ENCODE measurements at places on chromosomes 6 and 20. TPM values are rescaled to one million over a fixed set of nuclear protein-coding genes. Genes with fewer than 3 reads are reported as not detected.

- no peak for DNase-seq
Measured at GRCh38 chr20:38649275-38649891, 47.8 kb downstream of the ARHGAP40 start.

GRCh38 chr6:143325379-143326140, 124.9 kb downstream of the ADAT2 start:
- no peak for DNase-seq

DNA sequence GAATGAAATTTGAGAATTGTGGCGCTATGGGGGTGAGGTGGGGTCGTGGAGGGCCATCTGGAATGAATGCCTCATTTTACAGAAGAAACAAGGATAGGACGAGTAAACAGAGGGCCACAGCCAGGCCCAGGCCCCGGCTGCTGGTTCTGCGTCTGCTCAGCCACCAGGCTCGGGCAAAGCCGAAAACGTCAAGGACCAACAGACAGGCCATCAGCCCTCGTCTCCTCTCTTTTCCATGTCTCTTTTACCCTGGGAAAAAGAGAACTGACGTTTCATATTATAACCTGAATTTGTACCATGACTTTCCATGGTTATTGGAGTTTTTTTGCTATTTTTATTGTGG, 212.4 kb upstream of the ARID1B start:
- DNase-seq = no peak

GRCh38 chr6:137957471-137957870, 90.4 kb downstream of the TNFAIP3 start:
- no peak for DNase-seq

GRCh38 chr20:36606158-36607066, 833 bp downstream of the RAB5IF start:
- no peak for DNase-seq

DNA sequence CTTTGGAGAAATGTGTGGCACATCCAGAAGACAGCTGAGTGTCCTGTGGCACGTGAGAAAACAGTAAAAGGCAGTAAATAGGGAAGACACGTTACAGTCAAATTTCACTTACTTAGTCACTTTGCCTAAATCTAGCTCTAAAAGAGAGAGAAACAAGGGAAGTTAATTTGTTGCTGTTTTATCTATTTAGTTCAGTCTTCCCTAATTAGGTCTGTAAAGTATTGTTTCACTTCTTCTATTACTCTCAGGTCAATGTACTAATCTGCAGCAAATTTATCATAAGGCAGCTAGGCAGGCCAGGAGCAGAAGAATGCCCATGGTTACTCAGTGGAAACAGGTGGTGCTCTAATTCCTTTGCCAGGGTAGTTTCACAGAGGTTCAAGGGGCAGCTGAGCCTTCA, 124.3 kb upstream of the CNR1 start:
- no peak for DNase-seq

DNA sequence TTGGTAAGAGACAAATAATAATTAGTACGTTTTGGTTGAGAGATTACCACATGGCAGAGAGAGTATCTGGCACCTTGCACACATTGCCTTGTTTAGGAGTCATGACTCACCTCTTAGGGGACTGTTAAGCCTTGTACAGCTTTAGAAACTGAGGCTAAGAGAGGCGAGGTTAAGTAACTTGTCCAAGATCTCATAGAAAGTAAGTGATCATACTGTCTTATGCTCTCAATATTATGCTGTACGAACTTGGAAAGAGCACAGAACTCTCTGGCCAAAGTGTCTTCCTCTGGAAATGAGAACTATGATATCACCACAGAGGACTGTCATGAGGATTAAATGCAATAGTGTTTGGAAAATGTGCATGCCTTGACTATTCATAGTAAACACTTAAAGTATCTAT, 249.0 kb downstream of the UTRN start:
- DNase-seq = no peak

DNA sequence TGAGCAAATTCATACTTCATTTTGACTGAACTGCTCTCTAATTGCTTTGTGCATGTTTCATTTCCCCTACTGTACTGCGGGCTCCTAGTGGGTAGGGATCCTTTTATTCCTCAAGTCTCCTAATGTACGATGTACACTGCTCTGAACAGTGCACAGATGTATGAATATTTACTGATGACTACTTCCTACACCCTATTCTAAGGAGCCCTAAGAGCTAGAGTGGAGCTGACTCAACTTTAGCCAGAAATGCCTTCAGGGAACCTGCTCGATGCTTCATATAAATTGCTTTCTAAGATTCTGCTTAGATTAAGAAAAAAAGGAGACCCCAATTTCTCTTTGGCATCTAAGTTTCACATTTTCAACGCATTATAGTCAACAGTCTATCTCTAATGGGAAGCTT, 47.6 kb upstream of the SPDEF start:
- DNase-seq = no peak

GRCh38 chr20:42150230-42150629, 532.1 kb upstream of the CHD6 start:
- no peak for DNase-seq

- DNase-seq = no peak
Measured at GRCh38 chr6:84526631-84527030, 237.8 kb downstream of the TBX18 start.

DNA sequence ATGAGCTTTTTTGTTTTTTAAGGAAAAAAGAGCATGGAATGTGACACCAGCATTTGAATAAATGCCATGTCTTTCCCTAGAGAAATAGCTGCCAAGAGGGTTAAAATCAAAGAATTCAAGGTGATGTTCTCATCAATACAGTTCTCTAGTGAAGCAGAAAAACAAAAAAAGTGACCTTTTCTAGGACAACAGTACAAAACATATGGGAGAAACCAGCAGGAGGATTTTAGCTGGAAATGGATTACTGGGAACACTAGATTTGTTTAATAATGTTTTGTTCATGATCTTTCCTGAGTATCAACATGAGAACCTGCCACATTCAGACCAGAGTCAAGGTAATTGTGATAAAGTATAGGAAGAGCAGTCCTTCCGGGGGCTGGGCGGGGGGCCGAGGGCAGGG, 372.2 kb downstream of the LMBRD1 start:
- DNase-seq = no peak

- no peak for DNase-seq
Measured at GRCh38 chr20:57526087-57526884, 1.3 kb upstream of the CTCFL start.

- DNase-seq = no peak
Measured at GRCh38 chr6:2818593-2818992, 23.1 kb downstream of the SERPINB1 start.

GRCh38 chr20:4415281-4415680, 306.4 kb upstream of the PRND start:
- no peak for DNase-seq

DNA sequence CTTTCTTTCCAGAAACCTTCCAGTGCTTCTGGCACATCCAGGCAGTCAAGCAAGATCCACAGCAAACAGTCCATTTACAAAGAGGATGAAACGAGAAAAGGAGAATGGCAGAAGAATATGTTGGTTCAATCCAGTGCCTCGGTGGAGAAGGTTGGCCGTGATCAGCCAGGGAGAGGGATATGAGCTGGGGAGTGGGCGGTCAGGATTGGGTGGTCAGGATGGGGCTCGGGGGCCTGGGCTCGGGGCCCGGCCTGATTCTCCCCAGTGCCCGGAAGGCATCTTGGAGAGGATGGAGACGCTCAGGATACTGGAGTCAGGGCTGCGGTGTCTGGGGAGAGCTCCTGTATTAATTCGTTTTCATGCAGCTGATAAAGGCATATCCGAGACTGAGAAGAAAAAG, 61.3 kb downstream of the EFCAB8 start:
- DNase-seq = no peak

- DNase-seq = no peak
Measured at GRCh38 chr20:50098259-50098658, 14.7 kb downstream of the UBE2V1 start.

- DNase-seq = no peak
Measured at GRCh38 chr20:58568483-58569240, 53.5 kb upstream of the APCDD1L start.

DNA sequence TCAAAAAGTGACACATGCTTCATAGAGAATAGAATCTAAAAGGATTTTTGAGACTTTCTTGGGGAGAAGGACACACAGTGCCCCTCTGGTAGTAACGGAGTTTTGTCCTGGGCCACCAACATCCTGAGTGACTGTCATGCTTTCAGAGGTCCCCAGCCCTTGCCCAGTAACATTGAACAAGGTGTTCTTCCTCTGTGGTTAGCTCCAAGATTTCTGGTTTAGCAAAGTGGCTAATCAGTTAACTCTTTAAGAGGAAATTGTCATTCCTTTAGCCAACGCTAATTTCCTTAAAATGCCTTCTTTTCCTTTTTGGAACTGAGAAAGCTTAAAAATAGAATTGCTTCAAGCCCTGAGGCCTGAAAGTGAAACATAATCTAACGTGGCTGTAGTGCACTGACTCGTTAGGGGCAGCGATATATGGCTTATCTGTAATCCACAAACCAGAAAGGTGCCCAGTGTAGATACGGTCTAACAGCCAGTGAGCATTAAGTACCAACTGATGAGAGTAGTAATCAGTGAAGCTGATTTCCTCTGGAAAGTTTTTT, 7.8 kb downstream of the E2F3 start:
- no peak for DNase-seq

DNA sequence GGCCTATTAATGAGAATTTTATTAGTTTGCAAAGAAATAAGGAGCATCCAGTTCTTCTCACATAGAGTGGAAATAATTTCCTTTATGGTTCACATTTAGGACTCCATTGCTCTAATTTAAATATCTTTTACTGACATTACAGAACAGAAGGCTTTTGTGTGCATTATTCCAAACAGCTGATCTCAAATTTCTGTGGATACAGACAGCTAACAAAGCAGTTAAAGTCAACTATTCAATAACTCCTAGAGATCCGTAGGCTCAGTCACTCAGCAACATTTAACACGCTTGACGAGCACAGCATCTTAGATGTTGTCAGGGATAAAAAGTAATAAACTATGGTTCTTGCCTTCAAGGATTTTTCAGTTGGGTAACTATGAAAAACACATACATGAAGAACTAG, 305.8 kb upstream of the SYNCRIP start:
- DNase-seq = no peak

GRCh38 chr6:82906489-82906888, 159.2 kb downstream of the UBE3D start:
- no peak for DNase-seq

DNA sequence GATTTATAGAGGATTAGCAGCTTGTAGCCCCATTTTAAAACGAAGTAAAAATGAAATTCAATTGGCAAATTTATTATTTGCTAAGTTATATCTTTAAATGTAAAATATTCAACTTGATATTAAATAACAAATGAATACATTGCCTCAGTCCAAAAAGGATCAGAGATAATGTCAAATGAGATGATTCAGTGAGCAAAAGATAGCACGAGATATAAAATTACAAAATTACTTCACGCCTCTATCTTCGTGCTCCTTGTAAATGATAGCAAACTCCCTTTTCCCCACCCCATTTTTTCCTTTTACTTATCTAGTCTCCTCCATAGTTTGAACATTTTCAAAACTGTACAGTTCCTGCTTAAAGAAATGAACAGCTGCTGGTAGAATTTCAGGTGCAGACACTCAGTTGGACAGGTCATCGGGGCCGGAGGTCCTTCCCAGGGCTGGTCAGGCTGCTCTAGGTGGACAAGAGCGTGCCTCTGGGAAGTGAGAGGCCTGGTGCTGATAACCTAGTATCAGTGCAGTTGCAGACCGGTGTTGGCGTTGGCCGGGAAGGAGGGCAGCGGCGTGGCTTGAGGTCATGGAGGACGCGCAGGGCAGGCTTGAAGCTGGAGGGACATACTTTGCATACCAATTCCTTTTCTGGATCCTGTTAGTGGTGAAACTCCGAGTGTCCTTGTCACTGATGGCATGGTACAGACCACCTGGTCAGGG, 83.9 kb downstream of the CDC5L start:
- no peak for DNase-seq

DNA sequence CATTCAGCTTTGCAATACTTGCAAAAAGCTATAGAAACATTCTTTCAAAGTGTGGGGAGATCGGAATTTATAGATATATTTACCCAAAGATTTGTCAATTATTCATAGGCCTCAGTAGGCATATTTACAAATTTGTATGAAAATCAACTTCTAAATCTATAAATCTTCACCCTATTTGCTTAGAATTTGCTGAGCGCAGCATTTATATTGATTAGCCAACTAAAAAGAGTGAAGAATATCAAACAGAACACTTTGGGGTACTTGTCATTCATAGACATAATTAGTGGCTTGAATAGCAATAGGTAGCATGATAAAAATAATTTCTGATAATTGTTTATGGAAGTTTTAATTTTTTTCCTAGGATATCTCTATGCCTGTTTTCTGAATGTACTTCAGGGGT, 244.5 kb upstream of the SLC35B3 start:
- DNase-seq = no peak

DNA sequence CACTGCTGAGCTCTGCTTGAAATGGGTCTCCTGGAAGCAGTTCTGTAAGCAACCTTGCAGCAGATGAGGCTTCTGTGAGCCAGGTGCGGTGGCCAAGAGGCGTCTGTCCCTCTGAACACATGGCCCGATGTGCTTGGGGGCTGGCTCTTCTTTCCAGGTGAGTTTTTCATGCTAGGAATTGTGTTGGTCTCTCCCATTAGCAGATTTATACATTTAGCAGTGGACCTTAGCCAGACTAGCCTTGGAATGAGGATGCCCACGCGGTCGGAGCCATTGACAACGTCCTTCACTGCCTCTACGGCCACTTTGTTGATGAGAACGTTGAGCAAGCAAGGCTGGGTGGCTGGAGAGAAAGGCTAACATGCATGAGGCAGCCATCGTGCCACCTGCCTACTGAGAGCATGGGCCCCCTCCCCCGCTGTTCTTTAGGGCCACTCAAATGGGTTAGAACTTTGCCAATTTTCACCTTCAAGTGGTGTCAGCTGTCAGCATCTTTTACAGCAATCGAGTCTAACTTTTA, 33.5 kb downstream of the ERMARD start:
- DNase-seq = peak; percentile 56

- no peak for DNase-seq
Measured at GRCh38 chr6:111478749-111479148, 4.3 kb downstream of the REV3L start.

- DNase-seq = no peak
Measured at GRCh38 chr6:31780507-31781243, 3.5 kb upstream of the VWA7 start.

PPP1R3D gene
- 8.3 TPM for total RNA-seq

LRRC1 gene
- 25.3 TPM for total RNA-seq

SAPCD1 gene
- total RNA-seq = 0.68 TPM

MROH8 gene
- 3.4 TPM for total RNA-seq

SAMD3 gene
- total RNA-seq = 2.7 TPM

PMEPA1 gene
- total RNA-seq = 167 TPM

DYNLT2 gene
- total RNA-seq = 2.8 TPM

MAPK13 gene
- total RNA-seq = 10.1 TPM

CDH26 gene
- total RNA-seq = 2.8 TPM
